Stimulated activated CD8-positive, alpha-beta memory T cell treated with anti-CD3 and anti-CD28 coated beads, Interleukin-4, amount 100 ng/mL, for 24 hours (primary cell): ENCODE measurements at places on chromosomes 5 and 9.

DNA sequence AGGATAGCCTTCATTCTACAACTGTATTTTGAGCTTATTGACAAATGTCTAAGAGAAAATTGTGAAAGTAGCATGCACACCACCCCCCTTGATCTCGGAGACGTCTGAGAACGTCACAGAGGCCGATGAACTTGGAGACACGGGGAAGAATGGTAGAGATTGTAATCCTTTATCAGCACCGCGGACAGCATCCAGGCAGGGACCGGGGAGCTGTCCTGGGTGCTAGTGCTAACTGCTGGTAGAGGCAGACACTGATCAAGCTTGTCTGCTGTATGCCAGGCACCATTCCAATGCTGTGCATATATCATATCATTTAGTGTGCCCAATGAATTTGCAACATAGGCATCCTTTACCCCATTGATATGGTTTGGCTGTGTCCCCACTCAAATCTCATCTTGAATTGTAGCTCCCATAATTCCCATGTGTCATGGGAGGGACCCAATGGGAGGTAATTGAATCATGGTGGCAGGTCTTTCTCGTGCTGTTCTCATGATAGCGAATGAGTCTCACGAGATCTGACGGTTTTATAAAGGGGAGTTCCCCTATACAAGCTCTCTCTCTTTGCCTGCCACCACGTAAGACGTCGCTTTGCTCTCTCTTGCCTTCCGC lies 98.8 kb downstream of the LHX2 start:
- peak; percentile 19 for DNase-seq

DNA sequence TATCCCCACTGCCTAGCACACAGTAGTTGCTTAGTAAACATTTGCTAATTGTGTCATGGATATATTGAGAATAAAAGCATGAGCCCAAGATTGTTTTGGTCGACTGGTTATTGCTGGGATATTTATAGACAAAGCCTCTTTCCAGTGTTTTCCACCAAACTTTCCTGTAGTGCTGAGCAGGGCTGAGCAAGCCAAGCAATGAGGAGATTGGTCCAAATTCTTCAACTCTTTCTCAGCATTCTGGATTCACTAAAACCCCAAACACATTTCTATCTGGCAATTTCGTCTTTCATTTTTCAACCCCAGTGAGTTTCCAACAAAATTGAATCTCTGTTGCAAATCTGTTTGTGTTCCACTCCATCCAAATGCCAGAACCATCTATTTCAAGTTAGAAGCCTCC lies 31.9 kb upstream of the TARS1 start:
- no peak for DNase-seq

- DNase-seq = no peak
Measured at GRCh38 chr9:124743686-124744348, 27.3 kb downstream of the NR6A1 start.

DNA sequence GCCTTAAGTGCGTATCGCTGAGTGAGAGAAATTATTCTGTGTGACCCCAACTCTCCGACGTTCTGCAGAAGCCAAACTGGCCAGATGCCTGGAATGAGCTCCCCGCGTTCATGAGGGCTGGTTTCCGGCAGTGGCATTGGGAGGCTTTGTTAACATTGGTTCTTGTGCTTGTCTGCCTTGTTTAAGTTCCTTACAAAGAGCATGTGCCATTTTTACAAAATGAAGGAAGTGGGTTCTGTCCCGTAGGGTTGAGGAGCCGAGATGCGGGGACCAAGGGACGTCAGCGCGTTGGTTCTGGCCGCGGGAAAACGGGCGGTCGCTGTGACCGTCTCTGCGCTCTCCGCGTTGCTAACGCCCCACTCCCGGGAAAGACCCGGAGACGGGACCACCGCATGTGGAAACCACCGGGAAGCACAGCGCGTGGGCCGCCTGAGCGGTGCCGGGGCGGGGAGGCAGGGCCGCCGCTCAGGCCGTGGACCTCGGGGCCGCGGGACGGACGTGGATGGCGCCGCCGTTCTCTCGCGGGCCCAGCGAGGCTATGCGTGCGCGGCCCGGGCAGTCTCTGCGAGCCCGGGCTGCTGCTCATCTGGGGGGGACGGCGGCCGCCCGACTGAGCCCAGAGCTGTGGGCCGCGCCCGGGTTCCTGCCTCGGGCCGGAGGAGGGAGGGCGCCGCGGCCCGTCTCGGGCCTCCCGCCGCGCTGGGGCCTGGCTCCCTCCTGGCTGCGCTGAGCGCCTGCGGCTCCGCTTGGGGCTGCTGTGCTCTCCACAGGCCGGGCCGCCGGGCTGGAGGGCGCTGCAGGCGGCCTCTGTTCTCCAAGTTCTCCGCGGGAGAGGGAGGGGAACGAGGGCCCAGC lies 13.4 kb downstream of the RABL6 start:
- no peak for DNase-seq

- DNase-seq = peak; percentile 38
Measured at GRCh38 chr5:1479581-1480188, 34.4 kb upstream of the SLC6A3 start.

GRCh38 chr5:180141068-180141660 lies 67.8 kb downstream of the RASGEF1C start:
- DNase-seq = no peak

GRCh38 chr5:36772276-36773140 lies 104.1 kb upstream of the NIPBL start:
- DNase-seq = no peak

GRCh38 chr5:10886497-10886896 lies 125.5 kb upstream of the DAP start:
- no peak for DNase-seq

- no peak for DNase-seq
Measured at GRCh38 chr5:14971873-14972272, 100.3 kb upstream of the ANKH start.

- no peak for DNase-seq
Measured at GRCh38 chr5:137564398-137564961, 65.4 kb upstream of the SPOCK1 start.

GRCh38 chr5:58670582-58670981 lies 87.7 kb downstream of the RAB3C start:
- DNase-seq = no peak

- no peak for DNase-seq
Measured at GRCh38 chr9:95742821-95743220, 132.7 kb upstream of the ERCC6L2 start.

GRCh38 chr5:141839015-141839513 lies 39.1 kb downstream of the PCDH1 start:
- no peak for DNase-seq

DNA sequence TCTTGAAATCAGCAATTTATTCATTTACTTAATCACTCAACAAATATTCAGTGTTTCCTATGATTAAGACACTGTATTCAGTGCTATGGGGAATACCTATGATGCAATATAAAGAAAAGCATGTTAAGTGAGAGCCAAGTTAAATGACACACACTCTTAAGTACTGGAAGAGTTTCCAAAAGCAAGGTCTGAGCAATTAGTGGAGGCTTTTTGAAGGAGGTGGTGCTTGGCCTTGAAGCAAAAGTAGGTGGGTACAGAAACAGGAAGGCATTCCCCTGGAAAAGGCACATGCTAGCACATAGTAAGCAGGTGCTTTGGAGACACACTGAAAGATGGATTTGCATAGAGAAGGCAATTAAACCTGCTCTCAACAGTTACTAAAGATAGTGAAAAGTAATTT lies 4.0 kb downstream of the TSLP start:
- DNase-seq = no peak

DNA sequence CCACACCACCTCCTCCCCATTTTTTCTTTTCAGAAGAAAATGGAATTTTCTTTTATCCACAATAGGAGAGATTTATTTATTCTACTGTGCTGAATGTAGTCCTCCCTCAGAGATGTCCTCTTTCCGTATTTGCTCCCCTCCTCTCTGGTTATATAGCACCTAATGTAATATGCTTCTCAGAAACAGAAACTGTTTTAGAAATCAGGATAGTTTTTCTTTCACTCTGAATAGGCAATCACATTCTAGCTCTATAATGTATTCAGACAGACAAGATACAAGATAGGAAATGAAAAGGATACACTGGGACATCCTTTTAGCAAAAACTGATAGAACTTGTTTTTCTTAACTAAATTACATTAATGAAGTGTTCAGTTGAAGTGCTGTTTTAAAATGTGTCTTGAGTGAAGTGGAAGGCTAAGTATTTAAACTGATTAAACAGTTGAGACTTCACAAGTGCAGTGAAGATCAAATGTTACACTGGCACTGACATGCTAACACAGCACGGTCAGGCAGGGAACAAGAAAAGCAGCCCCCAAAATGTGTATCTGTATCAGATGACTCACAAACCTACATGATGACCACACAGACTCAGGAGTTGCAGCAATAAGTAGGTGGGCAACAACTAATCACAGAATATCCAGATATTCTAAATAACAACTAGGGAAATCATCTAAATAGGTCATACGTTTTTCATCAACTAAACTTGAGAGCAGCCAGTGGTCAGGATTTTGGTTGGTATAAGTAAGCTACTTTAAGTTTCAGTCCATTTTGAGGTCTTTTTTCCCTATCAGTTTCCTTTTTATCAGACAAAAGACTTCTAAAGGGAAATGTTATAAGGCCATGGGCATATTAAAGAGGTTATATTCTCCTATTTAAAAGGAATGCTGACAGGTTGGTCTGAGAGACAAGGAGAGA lies 260.4 kb downstream of the MLLT3 start:
- DNase-seq = no peak

- DNase-seq = no peak
Measured at GRCh38 chr5:9547122-9547947, 1.5 kb upstream of the SEMA5A start.

GRCh38 chr9:35951736-35952135 lies 6.2 kb downstream of the OR2S2 start:
- no peak for DNase-seq

DNA sequence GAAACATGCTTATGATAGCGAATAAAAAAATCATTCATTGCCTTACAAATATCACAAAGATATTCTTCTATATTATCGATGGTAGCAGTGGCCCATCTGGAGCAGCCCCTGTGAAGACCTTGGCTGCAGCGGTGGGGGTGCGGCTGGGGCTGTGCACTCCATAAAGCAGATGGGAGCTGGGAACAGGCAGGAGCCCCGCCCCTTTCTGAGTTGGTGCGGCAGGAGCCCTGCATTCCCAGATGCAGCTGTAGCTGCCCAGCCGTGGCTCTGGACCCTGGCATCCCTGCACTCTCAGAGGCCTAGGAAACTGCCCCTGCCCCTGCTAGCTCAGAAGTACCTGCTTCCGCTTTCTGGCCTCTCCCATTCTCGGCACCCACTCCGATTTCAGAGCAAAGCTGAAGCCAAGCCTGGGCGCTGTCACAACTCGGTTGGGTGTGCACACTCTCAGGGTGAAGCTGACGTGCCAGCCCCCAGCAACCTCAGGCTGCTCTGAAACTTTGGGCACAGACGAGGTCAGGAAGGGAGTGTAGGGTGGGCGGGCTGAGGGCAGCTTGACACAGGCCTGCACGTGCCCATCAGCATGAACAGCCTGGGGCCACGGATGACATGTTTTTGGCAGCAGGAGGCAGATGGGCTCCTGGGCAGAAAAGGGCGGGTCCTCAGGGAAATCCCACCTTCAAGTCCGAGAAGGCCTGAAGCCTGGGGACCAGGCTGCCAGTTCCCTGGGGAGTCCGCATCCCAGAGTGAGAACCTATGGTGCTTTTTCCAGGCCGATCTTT lies 1440.8 kb upstream of the ACO1 start:
- no peak for DNase-seq

- no peak for DNase-seq
Measured at GRCh38 chr5:28523888-28524635, 1485.7 kb upstream of the CDH9 start.

DNA sequence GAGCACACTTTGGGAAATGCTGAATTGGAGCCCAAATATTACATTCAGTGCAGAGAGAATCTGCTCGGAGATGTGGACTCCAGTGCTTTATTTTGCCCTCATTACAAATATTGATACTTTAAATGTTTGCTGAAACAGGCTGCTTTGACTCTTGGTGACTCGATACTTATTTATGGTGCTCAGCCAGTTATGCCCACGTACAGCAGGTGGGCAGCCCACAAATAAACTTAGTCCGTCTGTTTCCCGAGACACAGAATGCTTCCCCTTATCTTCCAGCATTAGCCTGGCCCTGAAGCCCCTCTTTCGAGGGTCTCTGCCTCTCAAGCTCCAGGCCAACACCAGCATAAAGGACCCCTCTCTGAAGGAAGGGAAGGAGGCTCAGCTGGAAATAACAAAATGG lies 158.7 kb downstream of the SMARCA2 start:
- no peak for DNase-seq

DNA sequence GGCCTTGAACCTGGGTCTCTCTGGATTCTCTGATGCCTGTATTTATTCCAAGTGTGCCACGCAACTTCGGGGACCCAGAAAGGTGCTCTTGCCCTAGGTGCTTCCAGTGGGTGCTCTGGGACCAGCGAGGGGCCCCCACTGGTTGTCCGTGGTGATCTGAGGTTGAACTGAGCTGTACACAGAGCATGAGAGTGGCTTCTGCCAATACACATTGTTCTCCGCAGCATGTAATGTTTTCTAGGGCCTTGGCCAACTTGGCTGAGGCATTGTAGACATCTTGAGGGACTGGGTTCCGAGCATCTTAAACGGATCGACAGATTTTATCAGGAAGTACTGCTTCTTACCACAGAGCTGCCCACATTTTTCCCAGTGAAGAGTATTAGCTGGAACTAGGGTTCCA lies 117.9 kb downstream of the MTX3 start:
- DNase-seq = no peak
